NCI-H1930 (cell line): ENCODE measurements at places on chromosomes 7 and 10.

GRCh38 chr7:70343519-70343918, 745.2 kb downstream of the AUTS2 start:
- no peak for DNase-seq

DNA sequence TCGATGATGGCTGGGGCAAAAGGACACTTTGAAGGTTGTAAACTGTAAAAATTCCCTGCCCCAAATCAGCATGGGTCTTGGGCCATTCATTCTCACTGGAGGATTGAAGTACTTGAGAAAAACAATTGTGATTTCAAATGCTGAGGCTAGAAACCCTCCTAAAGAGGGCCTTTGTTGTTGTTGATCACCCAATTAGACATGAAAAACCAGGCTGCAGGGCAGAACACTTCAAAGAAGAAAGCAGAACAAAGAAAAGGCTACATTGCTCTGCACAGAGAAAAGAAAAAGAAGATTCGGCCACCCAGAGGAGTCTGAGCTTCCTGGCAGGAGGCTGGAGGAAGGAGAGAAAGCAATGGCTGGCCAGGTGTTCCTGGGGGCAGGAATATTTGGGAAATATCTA, 143.1 kb downstream of the NPY start:
- no peak for DNase-seq

- DNase-seq = no peak
Measured at GRCh38 chr7:37390114-37390513, 58.5 kb downstream of the ELMO1 start.

DNA sequence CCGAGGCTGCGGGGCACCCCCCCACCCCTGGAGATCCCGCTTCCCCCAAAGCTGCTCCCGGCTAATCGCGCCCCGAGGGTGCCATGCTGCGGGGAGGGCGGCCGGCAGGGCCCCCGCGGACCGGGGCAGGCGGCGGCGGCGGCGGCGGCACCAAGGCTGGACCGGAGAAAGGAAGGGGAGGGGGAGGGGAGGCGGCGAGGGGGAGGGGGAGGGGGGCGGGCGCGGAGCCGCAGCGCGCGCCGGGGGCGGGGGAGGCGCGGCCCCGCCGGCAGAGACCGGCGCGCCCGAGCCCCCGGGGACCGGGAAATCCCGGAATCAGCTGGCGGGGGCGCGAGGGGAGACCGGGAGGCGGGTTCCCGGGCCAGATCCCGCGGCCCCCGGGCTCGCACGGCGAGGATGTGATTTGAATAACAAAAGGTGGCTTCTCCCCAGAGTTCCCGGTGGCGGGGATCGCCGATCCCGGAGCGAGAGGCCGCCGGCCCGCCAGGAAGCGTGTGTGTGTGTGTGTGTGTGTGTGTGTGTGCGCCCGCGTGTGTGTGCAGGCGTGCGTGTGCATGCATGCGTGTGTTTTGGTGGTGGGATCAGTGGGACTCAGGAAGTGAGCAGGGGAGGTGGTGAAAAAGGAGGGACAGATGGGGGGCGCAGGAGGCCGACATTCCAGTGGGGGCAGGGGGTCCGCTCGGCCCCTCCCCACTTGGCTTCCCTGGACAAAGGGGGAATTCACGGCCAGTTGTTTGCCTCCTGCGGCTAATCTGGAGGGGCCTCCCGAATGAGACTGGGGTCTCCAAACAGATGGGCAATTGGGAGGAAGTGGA, 99.5 kb downstream of the HIP1 start:
- DNase-seq = peak; percentile 47

GRCh38 chr10:128908499-128908898, 558.5 kb upstream of the MGMT start:
- no peak for DNase-seq

DNA sequence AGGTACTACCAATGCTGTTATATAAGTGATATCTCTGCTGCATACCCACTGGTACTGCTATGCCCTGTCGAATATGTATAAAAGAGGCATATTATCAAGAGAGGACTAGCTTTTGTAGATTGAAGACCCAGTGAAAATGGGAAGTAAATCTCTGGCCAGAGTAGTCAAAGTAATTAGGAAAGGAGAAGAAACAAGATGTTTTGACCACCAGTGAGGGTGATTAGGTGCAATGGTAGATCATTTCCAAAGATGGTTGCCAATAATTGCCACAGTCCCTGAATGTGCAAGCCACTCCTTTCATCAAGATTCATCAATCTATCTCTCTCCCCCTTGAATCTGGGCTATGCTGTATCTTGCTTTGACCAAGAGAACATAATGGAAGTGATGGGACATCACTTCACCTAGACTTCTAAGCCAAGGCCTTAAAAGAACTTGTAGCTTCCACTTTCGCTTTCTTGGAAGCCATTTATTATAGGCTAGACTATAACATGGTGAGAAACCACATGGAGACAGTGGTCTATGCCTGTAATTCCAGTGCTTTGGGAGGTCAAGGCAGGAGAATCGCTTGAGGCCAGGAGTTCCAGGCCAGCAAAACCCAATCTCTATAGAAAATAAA, 52.6 kb upstream of the ST8SIA6 start:
- DNase-seq = no peak

- peak; percentile 88 for DNase-seq
Measured at GRCh38 chr10:73997787-73998622, at the start of gene VCL. VCL (plus strand) TSS chr10:73998116; CDS start chr10:73998208, 92 bp downstream.

GRCh38 chr7:66837661-66838060, 83.4 kb upstream of the TMEM248 start:
- no peak for DNase-seq

DNA sequence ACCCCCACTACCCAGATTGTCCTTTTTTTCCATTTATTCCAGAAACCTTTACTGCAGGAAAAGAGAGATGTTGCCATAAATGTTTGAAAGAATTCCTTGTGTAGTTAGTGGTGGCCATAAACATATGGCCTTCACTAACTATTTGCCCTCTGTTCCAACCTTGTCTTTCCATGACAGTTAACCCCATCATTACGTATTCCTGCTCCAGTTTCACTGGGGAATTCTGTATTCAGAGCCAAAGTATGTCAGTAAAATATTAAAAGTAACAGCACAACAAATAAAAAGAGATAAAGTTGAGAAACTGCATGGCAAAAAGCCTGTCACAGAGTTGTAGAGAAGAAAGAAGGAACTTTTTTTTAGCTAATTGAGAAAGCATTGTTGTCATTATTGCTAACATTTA, 261.3 kb downstream of the BICC1 start:
- no peak for DNase-seq
